T-helper 17 cell (primary cell): ENCODE measurements at places on chromosomes 12 and 14.

DNA sequence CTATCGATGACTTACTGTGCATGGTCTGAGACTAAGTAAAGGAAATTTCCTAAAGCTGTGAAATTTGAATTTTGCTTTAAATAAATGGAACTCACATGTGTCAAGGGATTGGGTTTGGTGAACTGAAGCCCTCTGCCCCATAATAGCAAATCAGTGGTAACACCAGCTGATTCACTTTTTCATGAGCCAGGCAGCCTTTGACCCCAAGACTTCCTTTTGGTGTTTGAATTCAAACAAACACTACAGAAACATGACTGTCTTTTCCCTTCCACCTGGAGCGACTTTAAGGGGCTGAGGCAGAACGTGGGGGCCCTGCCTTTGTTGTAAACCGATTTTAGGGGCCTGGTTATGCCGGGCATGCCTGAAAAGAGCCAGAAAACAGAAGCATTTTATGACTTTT lies 28.8 kb downstream of the KCTD10 start:
- no peak for DNase-seq

DNA sequence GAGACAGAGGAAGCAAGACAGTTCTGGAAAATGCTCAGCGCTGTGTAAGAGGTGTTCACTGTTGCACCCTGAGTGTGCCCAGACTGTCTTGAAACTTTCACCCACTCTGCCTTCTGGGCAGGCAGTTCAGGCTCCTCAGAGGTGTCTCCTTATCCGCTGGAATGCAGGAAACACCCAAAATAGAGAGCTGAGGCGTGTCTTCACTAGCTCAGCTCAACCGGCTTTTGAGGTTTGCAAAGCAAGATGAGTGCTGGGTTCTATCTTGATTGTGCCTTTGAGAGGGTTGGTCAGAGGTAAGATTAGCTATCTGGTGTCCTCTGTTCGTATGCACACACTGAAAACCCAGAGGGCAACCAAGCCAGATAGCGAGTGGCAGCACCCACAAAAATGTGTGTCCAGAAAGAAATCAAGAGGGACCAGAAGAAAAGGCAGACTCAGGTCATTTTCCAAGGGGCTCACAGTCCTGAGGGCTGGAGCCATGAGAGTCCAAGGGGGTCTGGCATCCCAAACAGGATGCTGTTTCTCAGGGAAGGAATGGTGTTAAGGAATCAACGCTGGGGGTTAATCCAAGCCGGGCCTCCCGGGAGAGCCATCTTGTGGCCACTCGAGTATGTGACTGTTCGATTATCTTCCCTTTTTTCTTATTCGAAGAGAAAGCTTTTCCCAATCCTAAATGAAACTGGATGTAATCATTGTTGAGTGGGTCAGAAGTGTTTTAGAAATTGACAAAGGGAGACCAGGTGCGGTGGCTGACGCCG lies 47.1 kb downstream of the TBX3 start:
- DNase-seq = no peak

GRCh38 chr14:64266239-64266638 lies 27.9 kb downstream of the ESR2 start:
- no peak for DNase-seq

DNA sequence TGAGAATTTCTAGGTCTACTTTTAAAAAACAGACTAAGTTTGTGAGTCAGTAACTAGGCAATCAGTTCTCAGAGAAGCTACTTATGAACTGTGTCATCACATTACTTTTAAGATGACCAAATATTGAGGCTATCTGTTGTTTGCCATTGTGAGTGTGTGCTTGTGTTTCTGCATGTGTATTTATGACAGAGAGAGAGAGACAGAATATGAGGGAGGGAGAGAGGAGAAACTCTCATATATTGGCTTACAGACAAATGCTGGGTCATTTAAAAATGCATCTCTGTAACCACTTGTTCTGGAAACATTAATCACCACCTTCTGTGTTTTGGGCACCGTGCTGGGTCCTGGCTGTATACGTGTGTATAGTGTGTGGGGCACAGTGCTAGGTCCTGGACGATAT lies 161.5 kb upstream of the FRMD6 start:
- DNase-seq = no peak

DNA sequence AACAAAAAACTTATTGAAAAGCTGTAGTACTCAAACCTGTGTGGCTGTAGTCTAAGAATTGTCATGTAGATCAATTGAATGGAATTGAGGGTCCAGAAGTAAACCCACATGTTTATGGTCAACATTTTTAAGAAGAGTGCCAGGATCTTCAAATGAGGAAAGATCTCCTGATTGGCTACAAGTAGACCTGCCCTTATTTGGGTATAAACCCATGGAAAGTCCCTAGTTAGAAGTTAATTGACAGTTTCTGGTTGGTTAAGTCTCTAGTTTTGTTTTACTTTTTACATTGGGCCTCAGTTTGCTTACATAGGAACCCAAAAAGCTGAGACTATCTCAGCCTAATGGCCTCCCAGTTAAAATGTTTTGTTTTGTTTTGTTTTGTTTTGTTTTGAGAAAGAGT lies 91.9 kb upstream of the RESF1 start:
- no peak for DNase-seq
